Cerebellar nuclear complex (tissue), 1 donor: ENCODE measurements at places on chromosomes 4 and X.

DNA sequence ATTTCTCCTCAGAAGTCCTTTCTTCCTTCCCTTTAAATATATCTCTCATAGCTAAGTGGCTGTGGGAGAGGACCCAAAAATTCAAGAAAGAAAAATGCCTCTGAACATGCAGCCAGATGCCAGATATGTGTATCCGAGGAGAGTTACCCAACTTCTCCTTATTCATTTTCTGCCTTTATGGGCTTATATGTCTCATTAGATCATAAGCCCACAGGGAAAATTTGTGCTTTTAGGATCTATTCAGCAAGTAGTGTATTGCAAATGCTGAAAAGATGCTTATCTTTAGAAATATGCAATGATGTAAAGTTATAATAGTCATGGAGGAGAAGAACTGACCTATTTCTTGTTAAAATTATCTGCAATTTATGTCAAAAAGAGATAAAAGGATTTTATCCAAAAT is 371.8 kb upstream of the NOCT start:
- DNase-seq = no peak

GRCh38 chr4:73668782-73669201 is 48.6 kb upstream of the RASSF6 start:
- DNase-seq = no peak

DNA sequence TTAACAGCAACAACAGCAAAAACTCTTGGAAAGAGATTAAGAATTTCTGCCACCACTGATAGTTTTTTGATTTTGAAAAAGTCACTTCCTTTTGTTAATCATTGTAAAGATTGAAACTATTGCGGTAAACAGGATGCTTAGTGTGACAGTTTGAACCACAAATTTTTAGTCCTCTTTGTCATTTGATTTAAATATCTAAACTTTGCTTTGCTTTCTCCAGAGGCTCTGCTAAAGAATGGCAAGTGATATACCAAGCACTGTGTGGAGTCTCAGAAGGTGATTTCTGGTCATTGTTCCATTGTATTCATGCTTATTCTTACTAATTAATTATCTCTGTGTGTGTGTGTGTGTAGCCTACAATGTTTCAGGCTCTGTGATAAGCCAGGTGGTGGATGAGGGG is 155.6 kb downstream of the BMPR1B start:
- no peak for DNase-seq

GRCh38 chrX:41543668-41544067 is 96.5 kb downstream of the NYX start:
- no peak for DNase-seq

DNA sequence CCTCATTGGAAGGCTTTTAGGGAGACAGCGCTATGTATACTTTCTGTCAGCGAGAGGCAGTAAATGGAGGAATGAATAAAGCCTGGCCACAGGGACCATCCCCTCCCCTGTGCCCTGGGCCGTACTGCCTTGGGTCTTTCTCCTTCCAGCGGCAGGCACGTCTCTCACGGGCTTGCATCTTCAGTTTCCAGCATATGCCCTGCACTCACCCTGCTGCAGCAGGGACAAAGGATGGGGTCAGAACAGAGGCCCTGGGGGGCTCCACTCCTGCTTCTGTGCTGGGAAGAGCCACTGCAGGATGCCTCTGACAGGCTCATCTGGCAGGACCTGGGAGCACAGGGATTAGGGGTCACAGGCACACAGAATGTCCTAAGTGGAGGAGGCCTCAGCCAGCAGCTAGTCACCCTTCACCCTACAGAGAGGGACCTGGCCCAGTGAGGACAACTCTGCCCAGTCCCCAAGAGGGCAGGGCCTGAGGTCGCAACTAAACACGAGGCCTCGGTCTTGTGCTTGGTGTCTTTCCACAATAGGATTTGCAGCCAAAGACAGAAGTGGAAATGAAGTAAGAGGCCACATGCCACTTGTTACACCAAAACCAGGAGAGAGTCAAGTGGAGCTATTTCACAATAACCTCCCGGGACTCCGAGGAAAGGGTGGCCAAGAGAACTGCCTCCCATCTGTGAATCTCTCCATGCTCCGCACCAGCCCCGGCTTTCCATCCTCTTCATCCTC is 150.8 kb downstream of the AFAP1 start:
- no peak for DNase-seq

DNA sequence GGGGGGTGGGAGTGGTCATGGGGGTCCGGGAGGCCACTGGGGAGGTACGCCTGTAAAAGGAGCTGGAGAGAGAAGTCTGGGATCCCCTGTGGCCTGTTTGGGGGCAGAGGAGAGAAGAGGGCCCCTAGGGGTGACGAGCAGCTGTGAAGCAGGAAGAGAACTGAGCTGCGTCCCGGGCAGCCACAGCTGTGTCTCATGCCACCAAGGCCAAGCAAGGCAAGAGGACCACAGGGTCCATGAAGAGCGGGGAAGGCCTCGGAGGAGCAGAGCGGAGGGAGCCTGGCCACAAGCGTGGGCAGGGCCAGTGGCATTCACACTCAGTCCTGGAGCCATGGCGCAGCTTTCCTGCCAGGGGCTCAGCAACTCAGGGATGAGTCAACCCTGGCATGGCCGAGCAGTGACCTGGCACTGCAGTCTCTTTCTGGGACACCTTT is 13.6 kb upstream of the NAT8L start:
- no peak for DNase-seq

- DNase-seq = no peak
Measured at GRCh38 chr4:95984081-95984480, 144.2 kb downstream of the PDHA2 start.

DNA sequence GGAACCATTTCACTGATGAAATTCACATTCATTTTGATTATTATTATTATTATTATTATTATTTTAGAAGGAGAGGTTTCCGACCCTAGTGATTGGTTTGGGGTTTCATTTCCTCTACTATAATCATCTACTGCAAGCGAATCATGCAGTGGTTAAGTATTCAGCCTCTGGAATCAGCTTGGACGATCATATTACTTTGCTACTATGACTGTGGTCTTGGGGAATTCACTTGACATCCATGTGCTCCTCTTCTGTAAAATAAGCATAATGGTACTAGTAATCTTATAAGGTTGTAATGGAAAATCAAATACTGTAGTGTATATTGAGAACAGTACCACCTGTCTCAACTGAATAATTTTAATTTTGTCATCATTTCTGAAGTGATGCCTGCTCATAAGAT is 132.1 kb upstream of the SLC4A4 start:
- no peak for DNase-seq

DNA sequence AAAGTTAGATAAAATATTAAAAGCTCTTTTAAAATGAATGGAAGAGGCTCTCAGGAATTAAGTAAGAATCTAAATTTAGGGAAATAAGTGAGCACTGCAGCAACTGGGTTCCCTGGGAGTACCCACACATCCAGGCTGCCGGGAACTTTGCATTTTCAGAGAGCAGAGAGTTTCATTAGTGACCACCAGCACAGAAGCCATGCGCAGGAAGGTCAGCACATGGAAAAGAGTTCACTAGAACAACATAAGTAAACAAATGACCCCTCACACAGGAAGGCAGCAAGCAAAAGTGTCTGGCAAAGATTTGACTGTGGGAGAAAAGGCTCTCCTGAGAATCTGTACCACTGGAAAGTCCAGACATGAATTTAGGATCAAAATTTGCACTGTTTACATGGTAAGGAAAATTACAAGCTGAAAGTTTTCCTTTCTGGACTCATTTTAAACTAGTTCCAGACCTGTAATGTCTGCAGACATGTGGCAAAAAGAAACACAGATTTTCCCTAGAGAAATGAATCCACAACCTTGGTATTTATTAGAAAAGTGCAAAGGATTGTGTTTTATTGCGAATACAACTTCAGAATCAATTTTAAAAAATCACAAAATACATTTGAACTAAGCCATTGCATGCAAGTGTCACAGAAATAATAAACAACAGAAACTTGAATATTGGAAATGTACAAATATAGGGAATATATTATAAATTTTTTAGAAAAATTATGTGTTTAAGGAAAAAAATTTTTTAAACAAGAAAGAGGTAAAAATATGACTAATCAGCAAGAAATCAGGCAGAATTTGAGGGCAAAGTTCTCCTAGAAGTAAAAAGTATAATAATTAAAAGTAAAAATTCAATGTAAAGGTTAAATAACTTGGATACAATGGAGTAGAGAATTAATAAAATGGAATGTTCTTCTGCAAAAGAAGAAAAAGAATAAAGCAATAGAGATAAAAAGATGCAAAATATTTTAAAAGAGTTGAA is 18.4 kb upstream of the MYOZ2 start:
- no peak for DNase-seq

GRCh38 chrX:154019061-154019621 is 561 bp downstream of the IRAK1 start:
- no peak for DNase-seq

- no peak for DNase-seq
Measured at GRCh38 chr4:125225806-125226205, 88.9 kb upstream of the FAT4 start.

DNA sequence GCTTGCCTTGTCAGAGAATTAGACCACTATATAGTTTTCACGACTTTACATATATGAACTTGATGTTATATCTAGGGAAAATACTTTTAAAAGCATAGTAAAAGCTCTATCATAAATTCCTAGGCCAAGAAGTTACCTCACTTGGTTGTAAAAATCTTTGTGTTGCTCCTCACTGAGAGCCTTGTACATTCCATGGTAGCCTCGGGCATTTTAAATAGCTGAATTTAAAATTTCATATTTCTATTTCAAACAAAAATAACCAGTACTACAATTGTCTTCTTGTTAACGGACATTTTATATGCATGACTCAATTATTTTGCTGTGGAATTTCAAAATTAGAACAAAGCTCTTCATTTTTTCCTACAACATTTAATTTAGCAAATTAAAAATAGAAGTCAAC is 107.6 kb downstream of the MID1 start:
- DNase-seq = no peak

DNA sequence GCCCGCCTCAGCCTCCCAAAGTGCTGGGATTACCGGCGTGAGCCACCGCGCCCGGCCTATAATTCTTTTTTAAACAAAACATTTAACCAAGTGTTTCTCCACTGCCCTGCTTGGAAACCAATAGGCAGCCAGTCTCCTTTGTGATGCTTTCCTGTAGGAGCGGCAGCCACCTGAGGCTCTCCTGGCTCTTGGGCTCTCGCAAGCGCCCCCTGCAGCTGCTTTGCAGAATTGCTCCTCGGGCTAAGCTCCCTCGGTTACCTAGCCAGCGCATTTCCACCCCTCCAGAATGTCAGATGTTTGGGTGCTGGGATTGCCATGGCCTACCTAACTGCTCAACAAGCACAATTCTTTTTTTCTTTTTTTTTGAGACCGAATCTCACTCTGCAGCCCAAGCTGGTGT is 7.7 kb downstream of the S100P start:
- DNase-seq = no peak

DNA sequence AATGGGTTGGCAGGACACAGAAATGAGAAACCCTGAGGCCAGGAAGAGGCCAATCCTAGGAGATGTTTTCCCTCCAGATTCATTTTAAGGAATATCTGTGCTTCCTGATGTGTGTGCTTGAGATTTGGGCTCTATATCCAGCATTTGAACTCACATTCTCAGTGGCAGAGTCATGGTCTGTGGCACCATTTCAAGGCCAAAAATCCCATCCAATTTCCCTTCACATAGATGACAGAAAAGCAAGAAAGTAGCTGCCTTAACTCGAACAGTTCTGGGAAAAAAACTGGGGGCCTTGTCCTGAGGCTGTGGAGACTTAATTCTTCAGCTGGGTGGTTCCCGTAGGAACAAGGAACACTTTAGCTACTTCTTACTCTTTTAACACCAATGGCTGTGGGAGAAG is 27.4 kb downstream of the TAF7L start:
- DNase-seq = no peak

DNA sequence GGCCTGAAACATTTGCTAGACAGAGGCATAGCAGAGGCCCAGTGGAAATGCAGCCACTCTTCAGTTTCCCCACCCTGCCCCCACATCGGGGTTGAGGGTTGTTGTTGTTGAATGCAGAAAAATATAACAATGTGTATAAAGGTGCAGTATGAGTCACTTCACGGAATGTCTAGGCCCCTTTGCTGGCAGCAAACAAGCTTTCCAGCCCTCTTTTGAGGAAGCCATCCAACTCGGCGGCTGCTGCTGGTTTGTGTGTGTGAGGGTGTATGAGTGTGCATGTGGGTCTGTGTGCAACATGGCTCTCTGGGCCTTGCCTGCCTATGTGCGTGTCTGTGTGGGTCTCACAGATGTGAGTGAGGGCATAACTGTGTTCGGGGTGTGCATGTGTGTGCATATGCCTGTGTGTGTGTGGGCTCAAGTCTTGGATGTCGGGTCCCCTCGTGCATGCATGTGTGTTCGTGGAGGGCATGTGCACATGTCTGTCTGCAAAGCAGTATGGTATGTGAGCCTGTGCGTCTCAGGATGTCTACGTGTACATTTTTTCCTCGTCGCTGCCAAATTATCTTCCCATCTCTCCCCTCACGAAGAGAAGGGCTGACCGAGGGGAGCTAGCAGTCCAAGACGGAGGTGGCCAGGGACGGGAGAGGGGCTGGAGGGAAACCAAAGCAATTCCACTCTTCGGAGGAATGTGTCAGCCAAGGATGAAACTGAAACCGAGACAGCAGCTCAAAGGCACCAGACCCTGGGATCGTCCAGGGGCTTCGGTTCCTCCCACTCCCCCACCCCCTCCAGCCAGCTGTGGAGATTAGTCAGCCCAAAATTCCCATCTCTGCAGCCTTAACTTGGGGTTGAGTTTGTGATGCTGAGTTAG is 8.4 kb upstream of the ELF4 start:
- no peak for DNase-seq

- no peak for DNase-seq
Measured at GRCh38 chr4:183504930-183505610, at the start of gene ING2. Gene ING2, plus strand, starts transcription at chr4:183505058. Its CDS starts 138 bp downstream, at chr4:183505196.

- no peak for DNase-seq
Measured at GRCh38 chr4:21884615-21885014, 64.0 kb downstream of the KCNIP4 start.

DNA sequence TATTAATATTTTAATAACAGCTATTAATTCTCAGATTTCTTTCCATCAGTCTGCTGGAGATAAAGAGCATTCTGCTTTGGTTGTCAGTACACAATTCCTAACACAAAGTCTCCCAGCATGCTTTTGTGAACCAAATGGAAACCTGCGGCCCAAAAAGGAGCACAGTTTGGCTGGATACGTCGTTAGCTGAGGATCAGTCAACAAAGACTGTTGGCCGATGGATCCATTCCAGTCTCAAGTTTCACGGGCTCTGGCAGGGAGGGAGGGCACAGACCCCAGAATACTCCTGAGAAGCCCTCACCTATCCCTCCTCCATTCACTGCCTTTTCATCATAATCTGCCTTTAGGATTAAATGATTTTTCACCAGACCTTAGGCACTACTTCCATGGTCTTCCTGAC is 26.3 kb upstream of the PRSS48 start:
- DNase-seq = no peak

DNA sequence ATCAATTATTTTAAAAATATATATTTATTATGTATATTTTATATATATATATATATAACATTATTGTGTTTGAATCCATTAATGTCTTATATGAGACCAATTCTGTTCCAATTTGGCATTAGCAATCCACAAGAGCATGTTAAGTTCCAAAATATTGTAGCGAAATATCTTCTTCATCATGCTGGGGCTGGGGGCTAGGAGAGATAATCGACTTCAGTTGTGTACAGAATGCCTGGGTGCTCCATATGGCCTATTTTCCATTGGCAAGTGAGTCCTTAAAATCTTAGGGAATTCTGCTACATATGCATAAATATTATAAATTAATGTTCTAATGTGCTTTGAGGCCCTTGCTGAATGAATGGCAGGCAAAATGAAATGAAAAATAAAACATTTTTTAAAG is 117.7 kb downstream of the PCDH7 start:
- no peak for DNase-seq

- DNase-seq = no peak
Measured at GRCh38 chr4:94305466-94306225, 37.0 kb downstream of the HPGDS start.

GRCh38 chr4:150268444-150268843 is 190.2 kb downstream of the DCLK2 start:
- no peak for DNase-seq
